ENCODE measurements at places on chromosomes 11 and 22.
A peak's percentile ranks its signal among the peaks of the same experiment; 100 is the strongest.

GRCh38 chr11:105268404-105269062 is 129.0 kb upstream of the CARD18 start:
- no peak overlapping the region for H3K27ac ChIP-seq
- DNase-seq: no peak
- H3K36me3 ChIP-seq: no peaks in the 10 kb centered on the region
- H3K4me3 ChIP-seq: no peak overlapping the region

DNA sequence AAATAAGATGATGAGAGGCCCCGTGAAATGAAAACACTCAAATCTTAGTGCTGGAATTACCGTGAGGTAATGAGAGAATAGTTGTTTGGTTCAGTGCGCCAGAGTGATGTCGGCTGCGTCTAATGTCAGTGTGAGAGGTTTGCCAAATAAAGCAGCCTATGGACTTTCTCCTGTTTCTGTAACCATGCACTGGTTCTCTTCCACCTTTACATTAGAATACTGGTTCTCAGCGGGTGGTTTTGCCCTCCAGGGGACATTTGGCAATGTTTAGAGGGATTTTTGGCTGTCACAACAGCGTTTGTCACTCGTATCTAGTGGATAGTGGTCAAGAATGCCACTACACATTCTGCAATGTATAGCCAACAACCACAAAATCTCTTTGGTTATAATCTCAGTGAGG is 1.1 kb downstream of the OOSP4B start:
- H3K27ac ChIP-seq: no peak overlapping the region
- no peaks in the 10 kb centered on the region for H3K36me3 ChIP-seq
- no peak for DNase-seq
- H3K4me3 ChIP-seq: no peak overlapping the region

DNA sequence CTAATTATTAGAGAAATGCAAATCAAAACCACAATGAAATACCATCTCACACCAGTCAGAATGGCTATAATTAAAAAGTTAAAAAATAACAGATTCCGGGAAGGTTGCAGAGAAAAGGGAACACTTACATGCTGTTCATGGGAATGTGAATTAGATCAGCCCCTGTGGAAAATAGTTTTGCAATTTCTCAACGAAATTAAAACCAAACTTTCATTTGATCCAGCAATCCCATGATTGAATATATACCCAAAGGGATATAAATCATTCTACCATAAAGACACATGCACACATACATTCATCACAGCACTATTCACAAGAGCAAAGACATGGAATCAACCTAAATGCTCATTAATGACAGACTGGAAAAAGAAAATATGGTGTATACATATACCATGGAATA is 32.5 kb downstream of the NOX4 start:
- H3K36me3 ChIP-seq: no peaks in the 10 kb centered on the region
- no peaks in the 10 kb centered on the region for H3K4me1 ChIP-seq
- no peak for DNase-seq
- H3K4me3 ChIP-seq: no peak overlapping the region

- H3K27me3 ChIP-seq: no peaks in the 10 kb centered on the region
- H3K4me1 ChIP-seq: no peaks in the 10 kb centered on the region
- no peak for DNase-seq
- H3K36me3 ChIP-seq: no peaks in the 10 kb centered on the region
- H3K4me3 ChIP-seq: no peak overlapping the region
- no peak overlapping the region for H3K27ac ChIP-seq
Measured at GRCh38 chr11:78251083-78251775, 62.5 kb downstream of the USP35 start.

- no peaks in the 10 kb centered on the region for H3K36me3 ChIP-seq
- no peaks in the 10 kb centered on the region for H3K27me3 ChIP-seq
- no peak for DNase-seq
- no peak overlapping the region for H3K4me3 ChIP-seq
- H3K4me1 ChIP-seq: peaks cover 5% of the 10 kb centered on the region
Measured at GRCh38 chr11:35323076-35323868, 96.1 kb downstream of the SLC1A2 start.

DNA sequence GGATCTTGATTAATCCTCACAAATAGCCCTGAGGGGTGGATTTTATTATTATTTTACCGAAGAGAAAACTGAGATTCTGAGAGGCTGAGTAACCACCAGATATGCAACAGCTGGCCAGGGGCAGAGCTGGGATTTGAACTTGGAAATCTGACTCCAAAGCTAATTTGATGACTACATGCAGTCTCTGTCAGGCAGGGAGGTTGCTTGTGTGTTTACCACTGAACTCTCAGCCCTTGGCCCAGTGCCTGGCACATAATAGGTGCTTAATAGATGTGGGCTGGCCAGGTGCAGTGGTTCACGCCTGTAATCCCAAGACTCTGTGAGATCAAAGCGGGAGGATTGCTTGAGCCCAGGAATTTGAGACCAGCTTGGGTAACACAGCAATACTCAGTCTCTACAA is 121.7 kb upstream of the CRYBB3 start:
- no peaks in the 10 kb centered on the region for H3K4me1 ChIP-seq
- DNase-seq: no peak
- H3K27me3 ChIP-seq: no peaks in the 10 kb centered on the region

DNA sequence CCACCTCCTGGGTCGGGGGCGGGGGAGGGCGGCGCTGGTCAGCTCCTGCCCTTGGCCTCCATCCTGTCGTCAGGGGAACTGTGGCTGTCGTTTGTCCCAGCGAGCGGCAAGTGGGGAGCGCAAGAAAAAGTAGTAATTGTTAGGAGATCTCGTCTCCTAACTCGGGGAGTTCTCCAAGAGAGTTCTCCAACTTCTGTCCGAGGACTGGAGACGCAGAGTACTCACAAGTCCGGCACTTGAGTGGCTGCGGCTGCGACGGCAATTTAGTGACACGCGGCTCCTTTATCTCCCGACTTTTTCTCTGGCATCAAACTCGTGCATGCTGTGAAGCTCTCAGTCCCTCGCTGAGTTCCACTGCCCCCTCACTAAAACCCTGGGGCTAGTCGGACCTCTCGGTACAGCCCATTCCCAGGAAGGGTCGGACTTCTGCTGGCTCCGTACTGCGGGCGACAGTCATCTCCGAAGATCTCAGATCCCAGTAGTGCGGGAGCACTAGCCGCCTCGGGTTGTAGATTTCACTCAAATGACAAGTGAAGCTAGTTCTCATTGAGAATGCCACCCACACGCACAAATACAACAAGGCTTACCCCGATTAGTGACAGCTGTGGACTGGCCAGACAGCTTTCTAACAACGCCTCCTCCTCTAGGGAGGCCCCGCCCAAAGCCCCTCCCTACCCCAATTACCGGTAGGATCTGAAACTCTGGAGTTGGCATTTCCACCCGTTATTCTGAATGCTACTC is at the start of gene PGR:
PGR (minus strand) TSS at position 611 of the 741 bp plus-strand sequence. CDS start 743 bp downstream, outside the sequence.
- no peaks in the 10 kb centered on the region for H3K4me1 ChIP-seq
- H3K36me3 ChIP-seq: no peaks in the 10 kb centered on the region
- H3K27ac ChIP-seq: no peak within 1 kb of the TSS

- no peaks in the 10 kb centered on the region for H3K27me3 ChIP-seq
- no peak overlapping the region for H3K27ac ChIP-seq
- no peaks in the 10 kb centered on the region for H3K36me3 ChIP-seq
- no peaks in the 10 kb centered on the region for H3K4me1 ChIP-seq
Measured at GRCh38 chr22:25848954-25849353, 107.0 kb downstream of the MYO18B start.

GRCh38 chr22:41022470-41023298 is 69.7 kb upstream of the EP300 start:
- H3K4me3 ChIP-seq: peak overlapping the region; percentile 60
- no peaks in the 10 kb centered on the region for H3K27me3 ChIP-seq
- DNase-seq: peak; percentile 74

DNA sequence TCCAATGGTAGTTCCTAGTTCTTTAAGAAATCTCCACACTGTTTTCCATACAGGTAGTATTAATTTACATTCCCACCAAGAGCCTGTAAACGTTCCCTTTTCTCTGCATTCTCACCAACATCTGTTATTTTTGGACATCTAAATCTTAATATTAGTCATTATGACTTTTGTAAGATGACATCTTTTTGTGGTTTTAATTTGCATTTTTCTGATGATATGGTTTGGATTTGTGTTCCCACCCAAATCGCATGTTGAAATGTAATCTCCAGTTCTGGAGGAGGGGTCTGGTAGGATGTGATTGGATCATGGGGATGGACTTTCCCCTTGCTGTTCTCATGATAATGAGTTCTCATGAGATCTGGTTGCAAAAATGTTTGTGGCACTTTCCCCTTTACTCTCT is 89.0 kb downstream of the MUC15 start:
- no peaks in the 10 kb centered on the region for H3K27me3 ChIP-seq
- H3K27ac ChIP-seq: no peak overlapping the region
- H3K4me1 ChIP-seq: no peaks in the 10 kb centered on the region
- H3K36me3 ChIP-seq: no peaks in the 10 kb centered on the region
- H3K4me3 ChIP-seq: no peak overlapping the region
- no peak for DNase-seq

GRCh38 chr22:39999144-39999757 is 4.5 kb downstream of the FAM83F start:
- H3K27me3 ChIP-seq: no peaks in the 10 kb centered on the region
- peaks cover 65% of the 10 kb centered on the region for H3K4me1 ChIP-seq

DNA sequence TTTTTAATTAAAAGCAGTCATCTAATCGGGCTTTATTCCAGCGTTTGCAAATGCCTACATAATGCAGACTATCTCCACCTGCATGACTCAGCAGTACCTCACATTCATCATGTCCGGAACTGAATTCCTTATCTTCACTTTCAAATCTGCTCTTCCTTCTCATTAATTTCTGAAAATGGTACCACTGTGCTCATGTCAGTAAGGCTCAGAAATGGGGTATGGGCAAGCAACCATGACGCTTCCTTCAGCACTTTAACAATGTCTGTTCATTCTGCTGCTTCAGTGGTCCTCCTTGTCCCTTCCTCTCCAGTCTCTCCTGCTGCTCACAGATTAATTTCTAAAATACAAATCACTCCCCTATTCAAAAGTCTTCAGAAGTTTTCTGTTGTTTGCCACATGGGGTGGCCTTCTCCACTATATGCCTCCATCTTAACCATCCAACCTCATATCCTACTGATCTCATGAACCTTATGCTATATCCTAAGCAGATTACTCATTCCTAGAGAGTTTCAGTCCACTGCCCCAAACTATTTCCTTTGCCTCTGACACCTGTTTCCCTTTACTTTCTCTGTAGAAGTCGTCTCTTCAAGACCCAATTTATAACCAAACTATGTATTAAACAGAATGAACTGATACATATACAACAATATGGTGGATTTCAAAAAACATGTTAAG is 7.0 kb downstream of the GTF2H1 start:
- H3K36me3 ChIP-seq: peaks cover 86% of the 10 kb centered on the region
- no peak overlapping the region for H3K4me3 ChIP-seq
- DNase-seq: no peak
- no peaks in the 10 kb centered on the region for H3K27me3 ChIP-seq
- peaks cover 21% of the 10 kb centered on the region for H3K4me1 ChIP-seq
- H3K27ac ChIP-seq: peak overlapping the region; percentile 59

Measured in RWPE2 (cell line).